Endothelial cell of umbilical vein (primary cell): ENCODE measurements at places on chromosomes 4 and X. TPM values are rescaled to one million over a fixed set of nuclear protein-coding genes. Genes with fewer than 3 reads are reported as not detected.

DNA sequence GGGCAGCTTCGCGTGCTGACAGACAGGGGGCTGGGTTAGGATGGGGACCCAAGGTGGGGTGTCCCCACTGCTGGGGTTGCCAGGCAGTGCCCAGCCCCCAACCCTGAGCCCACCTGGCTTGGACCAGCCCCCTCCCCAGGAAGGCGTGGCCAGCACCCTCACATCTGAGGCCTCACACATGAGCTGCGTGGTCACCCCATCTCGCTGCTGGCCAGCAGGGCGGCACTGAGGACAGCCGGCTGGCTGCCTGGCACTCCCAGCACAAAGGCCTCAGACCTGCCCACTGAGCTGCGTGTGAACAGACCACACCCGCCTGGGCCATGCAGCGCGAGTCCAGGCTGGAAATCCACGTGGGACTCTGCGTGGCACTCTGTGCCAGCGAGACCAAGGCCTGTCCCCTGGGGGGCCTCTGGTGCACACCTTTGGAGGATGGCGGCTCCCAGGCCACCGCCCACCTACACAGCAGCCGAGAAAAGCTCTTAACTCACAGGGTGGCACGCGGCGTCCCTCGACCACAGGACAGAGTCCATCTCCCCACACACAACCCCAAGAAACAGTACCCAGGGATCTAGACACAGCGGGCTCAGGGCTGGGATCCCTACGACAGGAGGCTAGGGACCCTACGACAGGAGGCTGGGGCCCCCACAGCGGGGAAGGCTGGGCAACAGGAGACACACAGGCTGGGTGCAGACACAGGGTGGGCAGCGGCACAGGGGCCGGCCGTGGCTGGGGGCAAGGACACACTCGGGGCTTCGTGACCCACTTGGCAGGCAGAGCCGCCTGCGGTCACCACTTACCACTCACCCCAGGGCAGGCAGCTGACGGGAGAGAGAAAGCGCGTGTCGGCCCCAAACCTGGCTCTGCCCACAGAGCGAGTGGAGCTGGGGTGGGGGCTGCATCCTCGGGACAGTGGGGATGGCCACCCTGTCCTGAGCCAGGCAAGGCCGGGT, 9.8 kb downstream of the DGKQ start:
- DNase-seq: no peak

DNA sequence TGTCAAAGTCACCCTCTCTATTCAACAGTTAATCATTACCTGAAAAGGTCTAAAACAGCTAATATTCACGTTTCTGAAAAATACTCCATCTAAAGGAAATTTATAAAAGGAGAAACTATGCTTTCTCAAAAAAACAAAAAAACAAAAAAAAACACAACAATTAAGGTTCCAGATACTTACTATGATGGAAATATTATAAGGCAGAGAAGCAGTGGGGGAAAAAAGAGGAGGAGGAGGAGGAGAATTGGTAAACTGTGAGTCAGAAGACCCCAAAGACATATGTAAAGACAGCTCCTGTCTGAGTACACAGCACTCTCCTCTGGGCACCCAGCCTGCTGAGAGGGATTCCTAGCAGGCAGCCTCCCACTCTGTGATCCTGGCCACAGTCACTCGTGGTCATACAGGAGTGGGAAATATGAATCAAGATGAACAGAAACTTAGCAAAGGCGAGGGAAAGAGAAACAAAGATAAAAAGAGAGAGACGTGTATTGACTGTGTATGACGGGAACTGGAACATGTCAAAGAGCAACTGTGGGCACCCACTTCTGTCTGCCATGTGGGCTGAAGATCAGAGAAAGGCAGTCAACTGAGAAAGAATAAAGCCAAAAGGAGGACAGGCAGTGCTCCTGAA, 12.5 kb downstream of the KLHL15 start:
- no peak for DNase-seq

FAM13A gene
- 9.4 and 10.5 TPM in 2 replicates for total RNA-seq

DNA sequence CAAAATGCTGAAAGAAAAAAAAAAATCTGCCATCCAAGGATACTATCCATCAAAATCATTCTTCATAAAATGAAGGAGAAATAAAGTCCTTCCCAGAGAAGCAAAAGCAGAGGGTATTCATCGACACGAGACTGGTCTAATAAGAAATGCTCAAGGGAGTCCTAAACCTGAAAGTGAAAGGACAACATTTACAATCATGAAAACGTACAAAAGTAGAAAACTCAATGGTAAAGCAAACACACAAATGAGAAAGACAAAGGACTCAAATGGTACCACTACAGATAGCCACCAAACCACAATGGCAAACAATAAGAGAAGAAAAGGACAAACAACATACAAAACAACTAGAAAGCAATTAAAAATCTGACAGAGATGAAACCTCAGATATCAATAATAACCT, 41.0 kb downstream of the CD99L2 start:
- DNase-seq: no peak

GPR82 gene
- total RNA-seq: not detected in 2 replicates

DNA sequence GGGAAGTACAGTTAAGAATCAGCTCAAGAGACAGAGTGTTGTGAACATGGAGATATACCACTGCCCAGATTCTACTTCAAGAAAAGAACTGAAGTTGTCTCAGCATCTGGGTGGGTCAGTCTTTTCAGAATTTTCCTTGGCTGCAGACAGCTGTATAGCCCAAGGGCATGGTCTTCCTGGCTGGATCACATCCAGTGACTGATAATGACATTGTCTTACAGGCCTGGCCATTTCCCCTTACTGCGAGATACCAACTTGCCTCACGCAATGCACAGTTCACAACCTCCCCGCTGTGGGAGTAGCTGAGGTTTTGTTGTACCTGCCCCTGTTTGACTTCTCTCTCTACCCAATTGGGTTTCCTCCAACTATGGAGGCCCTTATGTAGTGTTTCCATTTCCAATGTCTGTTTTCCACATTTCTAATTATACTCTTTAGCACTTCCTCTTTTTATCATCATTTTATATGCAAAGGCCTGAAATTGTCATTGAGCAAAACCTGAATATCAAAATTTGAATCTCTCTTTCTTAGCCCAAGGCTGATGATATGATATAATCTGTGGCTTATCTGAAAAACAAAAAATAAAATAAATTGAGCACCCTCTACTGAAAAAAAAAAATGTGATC, 209.1 kb downstream of the NAF1 start:
- no peak for DNase-seq

NOX1 gene
- total RNA-seq: not detected in 2 replicates

KDR gene
- 139 and 145 TPM in 2 replicates for total RNA-seq

DNA sequence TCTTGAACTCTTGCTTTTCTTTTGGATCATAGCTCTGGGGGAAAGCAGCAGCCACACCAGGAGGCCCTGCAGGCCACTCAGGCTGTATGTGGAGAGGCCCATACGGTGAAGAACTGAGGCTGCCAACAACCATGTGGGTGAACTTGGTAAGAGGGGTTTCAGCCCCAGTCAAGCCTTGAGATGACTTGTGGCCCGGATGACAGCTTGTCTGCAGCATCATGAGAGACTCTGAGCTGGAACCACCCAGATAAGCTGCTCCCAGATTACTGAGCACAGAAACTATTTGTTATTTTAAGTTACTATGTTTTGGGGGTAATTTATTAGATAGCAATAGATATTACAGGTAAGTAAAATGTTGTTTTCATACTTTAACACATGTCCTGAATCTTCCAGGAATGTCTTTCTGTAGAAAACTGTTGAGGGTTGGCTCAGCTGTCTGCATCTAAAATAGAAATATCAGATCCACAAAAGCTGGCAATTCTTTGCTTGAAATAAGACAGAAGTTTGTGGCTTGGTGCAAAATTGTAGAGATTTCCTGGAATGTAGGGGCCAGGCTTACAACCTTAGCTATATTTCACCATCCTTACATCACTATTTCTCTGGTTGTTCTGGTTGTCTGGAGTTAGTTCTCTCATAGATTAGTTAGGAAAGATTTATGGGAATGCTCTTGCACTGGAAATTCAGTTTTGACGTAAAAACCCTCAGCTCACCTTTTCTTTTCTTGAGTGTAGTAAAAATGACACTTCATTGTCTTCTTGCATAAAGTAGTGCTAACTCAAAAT, 272.1 kb downstream of the RAPGEF2 start:
- DNase-seq: no peak

- peak; percentile 10 for DNase-seq
Observed at GRCh38 chrX:37846558-37846933, 825 bp downstream of the DYNLT3 start.

TEX13A gene
- total RNA-seq: not detected in 2 replicates

DNA sequence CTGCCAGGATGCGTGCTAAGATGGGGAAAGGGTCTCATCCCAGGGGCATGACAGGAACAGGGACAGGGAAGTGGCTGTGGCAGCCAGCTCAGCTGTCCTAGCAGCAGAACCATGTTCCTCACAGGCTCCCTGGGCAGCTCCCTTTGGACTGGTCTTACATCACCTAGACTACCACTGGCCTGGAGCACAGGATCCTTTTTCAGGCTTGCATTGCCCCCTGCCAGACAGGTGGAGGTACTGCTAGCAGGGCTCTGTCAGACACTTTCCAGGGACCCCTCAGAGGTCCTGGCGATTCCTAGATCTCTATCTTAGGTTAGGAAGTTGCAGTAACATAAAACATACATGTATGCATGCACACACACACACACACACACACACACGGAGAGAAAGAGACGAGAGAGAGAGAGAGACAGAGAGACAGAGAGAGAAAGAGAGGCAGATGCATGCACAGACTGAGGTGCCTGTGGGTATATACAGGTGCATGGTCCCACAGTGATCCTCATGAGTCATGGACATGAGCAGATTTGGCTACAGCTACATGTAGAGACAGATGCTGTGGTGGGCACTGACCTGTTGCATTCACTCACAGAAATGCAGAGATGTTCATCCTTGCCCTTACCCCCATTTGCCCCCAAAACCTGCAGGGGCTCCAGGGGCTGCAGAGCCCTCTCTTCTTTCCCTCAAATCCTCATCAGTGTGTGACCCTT, 63.6 kb downstream of the STARD8 start:
- DNase-seq: peak; percentile 32

GRCh38 chrX:123173833-123174232, 10.2 kb upstream of the GRIA3 start:
- no peak for DNase-seq

ADAM29 gene
- not detected in 2 replicates for total RNA-seq

PRPS2 gene
- 36.7 and 38.0 TPM in 2 replicates for total RNA-seq

DNA sequence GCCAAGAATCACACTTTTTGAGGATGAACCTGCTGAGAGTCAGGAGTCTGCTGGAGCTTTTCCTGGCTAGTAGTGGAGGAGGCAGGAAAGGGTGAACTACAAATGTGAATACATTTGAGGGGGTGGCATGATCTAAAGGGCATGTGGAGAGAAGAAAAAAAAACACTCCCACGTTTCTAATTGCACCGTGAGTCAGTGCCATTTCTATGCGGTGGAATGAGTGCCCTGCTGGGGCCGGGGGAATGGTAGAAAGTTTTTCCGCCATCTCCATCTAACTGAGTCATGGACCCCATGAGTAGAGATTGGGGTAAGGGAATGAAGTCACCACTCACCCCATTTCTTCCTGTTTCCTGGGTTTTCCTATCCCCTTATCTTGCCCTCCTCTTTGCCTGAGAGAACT, 19.8 kb downstream of the BEX3 start:
- DNase-seq: peak; percentile 37

GRCh38 chr4:99947608-99948007, 1.2 kb upstream of the DNAJB14 start:
- DNase-seq: no peak

MXRA5 gene
- total RNA-seq: not detected in 2 replicates

DNA sequence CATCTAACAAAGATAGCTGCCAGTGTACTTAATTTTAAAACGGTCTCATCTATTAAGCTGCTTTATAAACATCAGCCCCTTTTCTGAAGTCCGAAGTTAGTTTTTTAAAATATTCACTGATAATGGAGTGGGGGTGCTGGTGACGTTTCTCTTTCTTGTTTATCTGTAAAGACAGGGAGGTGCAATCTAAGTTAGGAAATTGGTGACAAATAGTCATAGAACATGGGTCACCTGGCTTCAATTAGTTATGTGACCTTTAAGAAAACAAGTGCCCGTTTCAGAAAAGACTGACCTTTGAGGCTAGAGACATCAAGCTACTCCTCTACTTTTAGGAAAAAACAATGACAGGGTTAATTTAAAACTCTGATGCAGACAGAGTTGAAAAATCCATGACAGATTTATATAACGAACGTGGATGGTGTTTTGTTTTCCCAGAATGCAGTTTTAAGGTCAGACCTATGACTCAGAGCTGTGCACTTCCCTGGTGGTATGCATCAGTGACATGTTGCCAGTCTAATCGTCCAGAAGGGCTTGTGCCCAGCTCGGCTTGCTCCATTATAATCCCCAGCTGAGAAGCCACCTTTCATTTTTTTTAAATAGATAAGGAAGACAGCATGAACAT, 38.2 kb downstream of the FHL1 start:
- DNase-seq: peak; percentile 66

GRCh38 chr4:136203199-136203598, 1329.1 kb downstream of the PCDH18 start:
- no peak for DNase-seq

TDO2 gene
- total RNA-seq: not detected in 2 replicates

- DNase-seq: peak; percentile 74
Observed at GRCh38 chrX:109629310-109629709, 4.3 kb upstream of the KCNE5 start.

- no peak for DNase-seq
Observed at GRCh38 chr4:67568820-67569219, 10.3 kb downstream of the STAP1 start.

CLOCK gene
- 22.2 and 23.8 TPM in 2 replicates for total RNA-seq

DNA sequence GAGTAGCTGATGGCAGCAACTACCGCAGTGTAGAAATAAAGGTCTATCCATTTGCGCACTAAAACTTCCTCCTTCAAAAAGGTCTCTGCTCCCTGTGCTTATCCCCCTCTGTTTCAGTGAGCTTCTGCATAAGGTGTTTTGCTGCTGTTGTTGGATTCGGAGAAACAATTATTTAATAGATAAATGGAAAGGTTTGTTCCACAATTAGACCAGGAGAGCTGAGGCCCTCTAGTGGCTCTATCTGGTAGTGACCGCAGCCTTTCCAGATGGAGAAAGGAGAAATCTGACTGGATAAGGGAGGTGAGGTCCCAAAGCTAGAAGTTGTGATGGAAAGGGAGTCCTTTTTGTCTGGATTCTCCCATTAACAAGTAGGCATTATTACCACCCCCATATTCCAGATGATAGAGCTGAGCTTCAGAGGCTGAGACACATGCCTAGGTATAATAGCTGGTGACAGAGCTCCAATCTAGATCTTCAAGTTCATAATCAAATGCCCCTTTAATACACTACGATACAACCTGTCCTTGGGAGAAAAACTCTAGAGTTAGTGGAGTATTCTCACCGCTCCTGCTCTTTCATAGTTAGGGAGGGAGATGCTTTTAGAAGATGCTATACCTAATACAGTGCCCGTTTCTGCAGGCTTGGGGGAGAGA, 5.1 kb upstream of the GABRQ start:
- DNase-seq: peak; percentile 37

- peak; percentile 16 for DNase-seq
Observed at GRCh38 chrX:105483011-105483410, 262.5 kb upstream of the TEX13A start.

MCF2 gene
- 0.13 TPM in 1 of 2 replicates, not detected in the other for total RNA-seq

DNA sequence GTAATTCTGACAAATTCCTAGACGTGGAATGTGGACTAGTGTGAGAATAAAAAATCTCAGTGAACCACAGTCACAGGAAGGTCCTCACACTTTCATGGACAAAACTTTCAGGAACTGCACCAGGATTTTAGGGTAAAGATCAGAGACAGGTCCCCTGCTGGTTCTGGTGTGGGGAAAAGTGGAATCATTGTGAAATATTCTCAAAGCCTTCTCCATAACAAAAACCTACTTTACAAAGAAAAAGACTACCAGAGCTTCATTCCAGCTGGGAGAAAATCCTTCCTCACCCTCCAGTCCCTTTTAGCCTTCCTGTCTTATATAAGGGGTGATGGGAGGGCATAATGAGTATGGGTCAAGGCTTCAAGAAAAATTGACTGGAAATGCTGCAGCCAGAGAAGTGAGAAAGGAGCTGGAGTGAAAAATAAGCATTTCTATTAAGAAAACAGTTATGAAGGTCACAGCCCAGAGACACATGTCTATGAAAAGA, 325.8 kb downstream of the ARAP2 start:
- DNase-seq: no peak
